ENCODE measurements at places on chromosomes 12 and 14.

DNA sequence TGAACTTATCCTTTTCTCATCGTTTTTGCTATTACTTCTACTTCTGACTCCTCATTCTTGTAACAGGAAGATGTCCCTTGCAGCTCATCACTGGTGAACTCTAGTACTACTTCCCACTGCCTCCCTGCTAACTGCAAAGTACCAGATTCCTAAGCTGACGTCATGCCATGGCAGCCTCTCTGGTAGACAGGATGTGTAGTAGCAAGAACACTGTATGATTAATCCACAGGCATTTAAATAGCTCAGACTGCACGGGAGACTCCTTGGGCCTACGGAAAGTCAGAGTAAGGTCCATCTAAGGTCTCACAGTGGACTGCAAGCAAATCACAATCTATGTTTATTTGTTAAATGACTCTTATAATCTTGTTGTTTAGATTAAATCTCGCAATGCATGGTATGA, 43.5 kb downstream of the DNAI7 start:
- DNase-seq, result no peak

GRCh38 chr14:45251912-45252311, 1.1 kb downstream of the MIS18BP1 start:
- DNase-seq, result peak; percentile 89

GRCh38 chr12:62484233-62484632, 17.6 kb downstream of the MON2 start:
- no peak for DNase-seq

- no peak for DNase-seq
Observed at GRCh38 chr12:52517005-52517835, 3.0 kb downstream of the KRT5 start.

DNA sequence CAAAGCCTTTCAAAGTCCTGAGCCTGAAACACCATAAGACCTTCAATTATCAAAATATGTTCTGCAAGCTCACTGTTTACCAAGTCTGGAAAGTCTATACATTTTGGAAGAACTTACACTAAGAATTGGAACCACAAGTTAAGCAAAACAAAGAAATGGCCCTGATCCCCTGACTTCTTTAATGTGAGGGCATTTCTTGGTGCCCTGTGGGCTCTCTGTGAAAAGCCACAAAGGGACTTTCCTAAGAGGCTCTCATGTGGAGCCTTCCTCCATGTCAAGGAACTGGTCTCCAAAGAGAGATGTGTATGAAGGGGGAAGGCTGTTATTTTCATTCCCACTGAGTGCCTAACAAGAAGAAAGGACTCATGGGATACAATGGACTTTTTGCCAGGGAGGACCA, 13.5 kb upstream of the MYH6 start:
- DNase-seq, result no peak

DNA sequence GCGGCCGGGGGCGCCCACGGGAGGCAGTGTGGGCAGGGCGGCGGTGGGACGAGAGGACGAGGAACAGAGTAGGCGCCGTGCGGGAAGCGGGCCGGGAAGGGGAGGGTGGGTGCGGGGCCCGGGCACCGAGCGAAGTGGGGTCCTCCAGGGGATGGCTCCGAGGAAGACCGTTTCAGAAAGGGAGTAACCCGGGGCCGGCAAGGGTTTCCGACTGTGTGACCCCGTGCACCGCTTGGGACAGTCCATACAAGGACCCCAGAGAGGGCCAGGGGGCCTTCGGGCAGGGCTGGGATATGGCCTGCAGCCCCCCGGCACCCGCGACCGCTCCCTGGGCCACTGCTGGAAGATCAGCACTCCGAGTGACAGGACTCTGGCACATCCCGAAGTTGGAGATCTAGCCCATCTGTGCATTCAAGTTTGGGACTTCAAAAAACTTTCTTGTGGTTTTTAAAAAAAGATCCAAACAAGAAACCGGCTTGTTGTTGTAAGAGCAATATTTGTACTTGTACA, 448 bp downstream of the TSPAN9 start:
- no peak for DNase-seq

- no peak for DNase-seq
Observed at GRCh38 chr12:20885552-20885951, 75.0 kb downstream of the SLCO1B3 start.

GRCh38 chr14:78902010-78902623, 731.9 kb downstream of the NRXN3 start:
- DNase-seq, result peak; percentile 0

GRCh38 chr14:88043529-88044443, 38.9 kb downstream of the GPR65 start:
- DNase-seq, result no peak

DNA sequence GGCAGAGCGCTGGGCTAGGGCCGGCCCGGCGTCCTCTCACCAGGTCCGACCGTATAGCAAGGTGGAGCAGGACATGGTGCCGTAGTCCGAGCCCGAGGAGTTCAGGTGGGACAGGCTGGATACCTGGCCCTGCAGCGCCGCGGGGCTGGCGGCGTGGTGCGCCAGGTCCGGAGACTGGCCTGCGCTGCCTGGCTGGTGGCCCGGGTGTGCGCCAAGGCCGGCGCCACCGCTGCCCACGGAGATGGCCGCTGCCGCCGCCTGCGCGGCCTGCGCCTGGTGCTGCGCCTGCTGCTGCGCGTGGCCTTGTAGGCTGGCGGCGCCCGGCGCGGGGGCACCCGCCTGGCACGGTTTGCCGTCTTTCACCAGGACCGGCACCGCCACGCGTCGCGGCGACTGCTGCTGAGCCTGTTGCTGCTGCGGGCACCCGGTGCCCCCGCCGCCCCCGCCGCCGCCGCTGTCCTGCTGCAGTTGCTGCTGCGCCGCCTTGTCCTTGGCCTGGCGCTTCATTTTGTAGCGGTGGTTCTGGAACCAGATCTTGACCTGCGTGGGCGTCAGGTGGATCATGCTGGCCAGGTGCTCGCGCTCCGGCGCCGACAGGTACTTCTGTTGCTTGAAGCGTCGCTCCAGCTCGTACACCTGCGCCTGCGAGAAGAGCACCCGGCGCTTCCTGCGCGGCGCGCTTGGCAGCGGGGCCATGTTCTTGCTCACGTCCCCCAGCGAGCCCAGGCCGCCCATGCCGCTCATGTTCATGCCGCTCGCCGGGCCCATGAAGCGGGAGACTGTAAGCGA, 2.6 kb downstream of the NKX2-1 start:
- DNase-seq, result no peak

DNA sequence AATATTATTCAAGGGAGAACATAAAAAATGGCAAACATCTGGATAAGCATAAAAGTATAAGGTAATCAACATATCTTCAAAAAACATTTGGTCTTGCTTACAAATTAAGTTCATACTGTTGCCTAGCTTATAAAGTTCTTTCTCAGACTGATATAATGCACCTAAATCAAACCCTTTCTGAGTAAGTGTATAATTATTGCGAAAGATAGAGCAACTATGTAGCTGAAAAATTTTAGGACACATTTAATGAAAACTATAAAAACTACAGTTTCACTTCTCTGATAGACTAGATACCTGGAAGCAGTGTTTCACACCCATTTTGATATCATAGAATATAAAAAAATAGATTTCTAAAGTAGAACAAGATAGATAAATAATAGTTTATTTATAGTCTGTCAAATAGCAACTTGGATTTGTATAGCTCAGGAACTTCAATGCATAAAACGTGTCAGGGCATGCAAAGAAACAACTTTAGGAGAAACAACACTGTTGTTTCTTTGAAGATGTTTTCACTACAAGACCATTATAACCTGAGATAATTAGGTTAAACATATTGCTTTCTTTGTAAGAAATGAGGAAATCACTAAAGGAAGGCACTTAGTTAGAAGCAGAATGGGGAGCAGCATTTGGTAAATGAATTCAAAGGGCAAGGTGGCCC, 7.6 kb downstream of the CLECL1 start:
- DNase-seq, result no peak

DNA sequence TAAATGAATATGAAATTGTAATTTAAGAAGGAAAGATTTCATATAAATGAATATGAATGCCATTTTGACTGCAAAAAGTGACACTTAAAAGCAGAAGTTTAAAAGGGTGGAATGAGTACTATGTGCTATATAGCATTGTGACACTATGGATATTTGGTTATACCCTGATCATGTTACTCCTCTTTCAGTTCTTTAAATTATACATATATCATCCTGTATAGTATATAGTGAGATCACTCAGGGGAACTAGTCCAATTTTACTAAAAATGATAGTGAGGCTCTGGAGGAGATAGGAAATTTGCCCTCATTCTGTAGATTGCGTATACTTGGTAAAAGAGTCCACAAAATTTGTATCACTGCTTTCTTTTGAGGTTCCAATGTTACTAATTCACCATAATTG, 155.7 kb upstream of the BTG1 start:
- DNase-seq, result no peak
